Fibroblast of skin of right biceps (primary cell): ENCODE measurements at places on chromosomes 4 and X.

DNA sequence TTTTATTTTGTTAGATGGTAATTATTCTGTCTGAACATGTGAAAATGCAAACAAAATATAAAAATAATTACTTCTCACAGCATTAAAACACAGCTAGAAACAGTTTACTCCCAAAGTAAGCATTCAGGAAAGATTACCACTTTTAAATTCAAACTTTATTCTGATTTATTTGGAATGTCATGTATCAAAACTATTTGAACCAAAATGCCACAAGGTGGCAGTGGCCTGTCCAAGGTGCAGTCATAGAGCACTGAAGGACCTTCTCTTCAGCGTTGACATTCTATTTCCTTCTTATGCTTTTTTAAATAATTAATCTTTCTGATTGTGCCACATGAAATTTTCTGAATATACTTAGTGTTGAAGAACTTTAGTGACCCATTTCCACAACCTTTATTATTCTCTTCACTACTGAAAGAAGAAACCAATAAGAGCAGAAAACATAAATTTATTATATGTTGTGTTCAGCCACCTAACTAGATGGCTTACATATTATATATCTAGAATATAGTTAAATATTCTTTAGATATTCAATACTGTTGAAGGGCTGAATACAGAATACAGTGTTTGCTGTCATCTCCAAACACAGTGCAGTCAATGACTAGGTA lies 283.6 kb downstream of the CFAP299 start:
- DNase-seq: peak; percentile 12

GRCh38 chr4:56641494-56642051 lies 39.5 kb downstream of the HOPX start:
- peak; percentile 97 for DNase-seq

GRCh38 chr4:40493160-40493559 lies 136.5 kb downstream of the RBM47 start:
- no peak for DNase-seq

DNA sequence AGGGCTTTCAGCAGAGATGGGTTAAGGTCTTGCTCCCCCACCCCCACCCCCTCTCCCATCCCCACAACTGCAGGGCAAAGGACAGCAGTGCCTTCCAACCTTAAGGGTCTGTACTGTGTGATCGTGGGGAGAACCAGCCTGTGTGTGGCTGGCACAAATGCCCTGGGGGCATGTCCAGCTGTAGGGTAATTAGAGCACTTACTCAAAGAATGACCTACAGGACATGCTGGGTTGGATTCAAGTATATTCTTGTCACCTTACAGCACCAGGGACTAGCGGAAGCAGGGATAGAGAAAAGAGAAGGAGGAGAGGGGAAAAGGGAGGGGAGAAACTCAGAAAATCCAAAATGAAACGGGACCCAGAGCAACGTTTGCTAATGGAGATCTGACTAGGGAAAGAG lies 191.3 kb upstream of the GATB start:
- no peak for DNase-seq

- peak; percentile 62 for DNase-seq
Measured at GRCh38 chr4:24991015-24991414, 39.7 kb downstream of the LGI2 start.

GRCh38 chrX:25144043-25144940 lies 128.5 kb upstream of the ARX start:
- peak; percentile 28 for DNase-seq

GRCh38 chr4:14924076-14924811 lies 78.0 kb upstream of the CPEB2 start:
- DNase-seq: no peak

DNA sequence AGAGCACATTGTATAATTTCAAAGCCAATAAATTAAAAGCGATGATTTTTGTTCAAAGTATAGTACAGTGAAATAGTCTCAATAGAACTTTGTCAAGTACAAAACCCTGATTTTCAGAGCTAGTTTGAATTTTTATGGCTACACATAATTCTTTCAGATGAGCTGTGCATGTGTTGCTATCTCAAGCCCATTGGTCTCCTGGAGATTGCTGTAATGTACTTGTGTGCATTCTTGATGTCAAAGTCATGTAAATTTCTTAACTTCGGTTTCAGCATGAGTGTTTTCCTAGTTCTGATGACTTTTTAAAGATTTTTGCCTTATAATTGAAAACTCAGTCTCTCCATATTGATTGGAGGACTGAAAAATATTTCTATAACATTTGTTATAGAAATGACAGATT lies 200.8 kb downstream of the CEP135 start:
- DNase-seq: peak; percentile 79

- DNase-seq: peak; percentile 56
Measured at GRCh38 chr4:150337734-150338133, 244.2 kb upstream of the MAB21L2 start.

DNA sequence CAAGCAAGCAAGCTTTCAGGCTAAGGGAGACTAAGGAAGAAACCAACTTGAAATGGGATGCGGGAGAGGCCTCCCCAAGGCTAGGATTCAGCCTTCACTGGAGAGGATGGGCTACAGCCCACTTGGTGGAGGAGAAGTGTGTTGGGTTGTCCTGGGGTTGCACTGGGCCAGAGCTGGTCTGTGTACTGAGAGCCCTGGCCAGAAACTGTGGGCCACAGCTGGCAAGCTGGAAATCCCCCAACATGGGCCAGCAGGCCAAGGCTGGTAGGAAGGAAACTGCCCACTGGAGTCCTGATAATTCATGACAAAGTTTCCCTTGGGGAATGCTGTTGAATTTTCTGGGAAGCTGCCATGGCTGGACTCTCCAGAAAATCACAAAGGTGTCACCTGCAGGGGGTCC lies 188.0 kb upstream of the S100G start:
- DNase-seq: no peak

- no peak for DNase-seq
Measured at GRCh38 chr4:155690044-155690837, 23.6 kb downstream of the GUCY1A1 start.
